Ascending aorta (tissue), 2 donors: ENCODE measurements at places on chromosomes 1 and 21. TPM values are rescaled to one million over a fixed set of nuclear protein-coding genes. Genes with fewer than 3 reads are reported as not detected.

DNA sequence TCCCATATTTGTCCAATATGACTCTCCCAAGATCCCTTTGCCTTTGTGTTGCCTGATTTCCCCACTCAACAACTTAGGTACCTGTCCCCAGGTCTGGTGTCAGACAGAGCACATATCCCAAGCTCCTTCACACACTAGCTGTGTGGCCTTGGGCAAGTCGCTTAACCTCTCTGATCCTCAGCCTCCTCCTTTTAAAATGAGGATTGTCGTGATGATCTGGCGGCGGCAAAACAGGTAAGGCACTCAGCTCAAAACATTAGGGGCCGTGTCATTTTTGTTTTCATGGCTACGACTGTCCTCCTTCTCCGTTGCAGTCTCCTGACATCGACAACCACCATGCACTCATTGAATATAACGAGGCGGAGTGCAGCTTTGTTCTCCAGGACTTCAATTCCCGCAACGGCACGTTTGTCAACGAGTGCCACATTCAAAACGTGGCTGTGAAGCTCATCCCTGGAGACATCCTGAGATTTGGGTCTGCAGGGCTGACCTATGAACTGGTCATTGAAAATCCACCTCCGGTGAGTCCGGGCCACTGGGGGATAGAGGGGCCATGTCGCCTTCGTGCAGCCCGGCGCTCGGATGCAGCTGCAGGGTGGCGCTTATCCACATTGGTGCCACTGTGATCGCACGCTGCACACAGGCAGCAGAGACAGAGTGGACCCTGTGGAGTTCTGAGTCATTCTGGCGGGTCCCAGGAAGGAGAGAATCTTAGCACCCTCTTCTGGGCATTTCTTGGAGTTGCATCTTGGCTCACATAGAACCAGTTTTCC is 25.2 kb downstream of the FHAD1 start:
- no peaks in the 10 kb centered on the region for H3K27me3 ChIP-seq
- no peaks in the 10 kb centered on the region for H3K36me3 ChIP-seq
- no peak for DNase-seq
- no peak overlapping the region for H3K27ac ChIP-seq
- no peak overlapping the region for H3K4me3 ChIP-seq

GRCh38 chr1:156712626-156713025 is 7.2 kb upstream of the CRABP2 start:
- H3K27me3 ChIP-seq: no peaks in the 10 kb centered on the region
- no peak for DNase-seq
- H3K4me3 ChIP-seq: no peak overlapping the region
- no peaks in the 10 kb centered on the region for H3K36me3 ChIP-seq
- peaks cover 11% of the 10 kb centered on the region for H3K4me1 ChIP-seq
- no peak overlapping the region for H3K27ac ChIP-seq

- H3K27me3 ChIP-seq: no peaks in the 10 kb centered on the region
- peaks cover 19% of the 10 kb centered on the region for H3K4me1 ChIP-seq
- no peak overlapping the region for H3K4me3 ChIP-seq
- H3K27ac ChIP-seq: peak overlapping the region; percentile 73
- no peaks in the 10 kb centered on the region for H3K36me3 ChIP-seq
- DNase-seq: no peak
These were observed 10.7 kb downstream of the EPHX1 start for GRCh38 chr1:225820522-225821120.

GRCh38 chr1:53341961-53342707 is 14.3 kb upstream of the LRP8 start:
- peak; percentile 56 for DNase-seq
- H3K36me3 ChIP-seq: no peaks in the 10 kb centered on the region
- no peaks in the 10 kb centered on the region for H3K4me1 ChIP-seq
- no peaks in the 10 kb centered on the region for H3K27me3 ChIP-seq
- no peak overlapping the region for H3K27ac ChIP-seq

DNA sequence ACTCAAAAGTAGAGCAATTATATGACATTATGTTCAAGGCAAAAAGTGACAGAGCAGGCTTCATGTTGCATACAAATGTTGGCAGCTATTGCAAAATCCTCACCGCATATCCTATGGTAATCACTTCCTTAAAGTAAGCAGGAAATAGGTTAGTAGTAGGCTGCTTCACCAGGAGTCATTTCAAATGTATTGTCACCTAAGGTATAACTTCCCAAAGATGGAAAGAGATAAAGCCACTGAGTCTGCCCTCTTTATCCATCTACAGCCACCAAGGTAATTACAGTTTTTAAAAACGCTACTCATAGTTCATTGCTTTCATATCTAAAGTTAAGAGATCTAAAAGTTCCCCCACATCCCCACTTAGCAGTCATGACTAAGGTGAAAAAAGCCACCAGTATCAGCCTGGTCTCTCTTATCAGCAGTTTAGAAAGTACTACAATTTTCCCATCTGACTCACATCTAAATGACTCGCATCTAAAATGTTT is 31.6 kb upstream of the UBE2U start:
- H3K27ac ChIP-seq: peak overlapping the region; percentile 75
- H3K4me3 ChIP-seq: no peak overlapping the region
- no peak for DNase-seq
- peaks cover 14% of the 10 kb centered on the region for H3K36me3 ChIP-seq
- peaks cover 17% of the 10 kb centered on the region for H3K4me1 ChIP-seq

DNA sequence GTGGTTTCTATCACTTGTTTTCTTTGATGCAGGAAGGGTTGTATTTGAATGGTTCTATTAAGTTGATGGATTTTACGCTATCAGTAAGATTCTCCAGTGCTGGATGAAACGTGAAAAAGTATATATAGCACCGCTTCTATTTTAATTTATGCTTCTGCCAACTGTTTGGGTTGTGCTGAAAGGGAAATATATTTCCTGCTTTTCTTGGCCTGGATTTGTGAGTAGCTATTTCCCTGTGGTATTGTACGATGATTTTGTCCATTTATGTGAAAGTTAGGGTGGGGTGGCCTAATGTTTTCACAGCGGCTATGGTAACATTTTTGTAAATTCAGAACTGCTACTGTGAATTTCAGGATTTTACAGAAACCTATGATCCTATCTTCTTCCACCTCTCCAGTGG is 322 bp downstream of the C1orf162 start:
- no peak for DNase-seq
- H3K36me3 ChIP-seq: peaks cover 9% of the 10 kb centered on the region

The AKR7A3 gene
- 11.7 TPM for total RNA-seq

The MIXL1 gene
- total RNA-seq: not detected

The PCP4 gene
- total RNA-seq: not detected

The CCDC30 gene
- not detected for total RNA-seq

The DDAH1 gene
- 8.5 TPM for total RNA-seq

The PDC gene
- total RNA-seq: not detected
